ENCODE measurements at places on chromosomes 2 and 18.

- no peak for DNase-seq
Measured at GRCh38 chr2:169464466-169464865, 14.8 kb upstream of the BBS5 start.

GRCh38 chr2:42931818-42932195 is 139.4 kb upstream of the HAAO start:
- DNase-seq: no peak

- no peak for DNase-seq
Measured at GRCh38 chr18:44599412-44599811, 81.3 kb upstream of the SETBP1 start.

GRCh38 chr2:12168354-12168753 is 421.9 kb downstream of the LPIN1 start:
- DNase-seq: no peak

DNA sequence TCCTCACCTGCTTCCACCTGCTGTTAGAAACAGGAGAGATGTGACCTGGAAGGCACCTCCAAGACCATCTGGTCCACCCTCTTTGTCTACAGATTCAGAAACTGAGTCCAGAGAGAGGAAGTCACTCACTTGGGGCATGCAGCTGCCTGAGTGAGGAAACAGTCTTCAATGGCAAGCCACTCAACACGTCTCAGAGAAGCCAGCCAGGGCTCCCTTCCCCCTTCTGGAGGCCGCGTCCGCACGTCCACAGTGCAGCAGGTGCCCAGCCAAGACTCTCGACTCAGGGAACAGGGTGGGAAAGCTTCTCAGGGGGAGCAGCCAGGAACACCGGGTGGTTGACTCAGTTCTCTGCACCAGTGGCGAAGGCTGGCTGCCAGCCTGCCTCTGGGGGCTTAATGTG is 201.7 kb downstream of the BCL11A start:
- no peak for DNase-seq

DNA sequence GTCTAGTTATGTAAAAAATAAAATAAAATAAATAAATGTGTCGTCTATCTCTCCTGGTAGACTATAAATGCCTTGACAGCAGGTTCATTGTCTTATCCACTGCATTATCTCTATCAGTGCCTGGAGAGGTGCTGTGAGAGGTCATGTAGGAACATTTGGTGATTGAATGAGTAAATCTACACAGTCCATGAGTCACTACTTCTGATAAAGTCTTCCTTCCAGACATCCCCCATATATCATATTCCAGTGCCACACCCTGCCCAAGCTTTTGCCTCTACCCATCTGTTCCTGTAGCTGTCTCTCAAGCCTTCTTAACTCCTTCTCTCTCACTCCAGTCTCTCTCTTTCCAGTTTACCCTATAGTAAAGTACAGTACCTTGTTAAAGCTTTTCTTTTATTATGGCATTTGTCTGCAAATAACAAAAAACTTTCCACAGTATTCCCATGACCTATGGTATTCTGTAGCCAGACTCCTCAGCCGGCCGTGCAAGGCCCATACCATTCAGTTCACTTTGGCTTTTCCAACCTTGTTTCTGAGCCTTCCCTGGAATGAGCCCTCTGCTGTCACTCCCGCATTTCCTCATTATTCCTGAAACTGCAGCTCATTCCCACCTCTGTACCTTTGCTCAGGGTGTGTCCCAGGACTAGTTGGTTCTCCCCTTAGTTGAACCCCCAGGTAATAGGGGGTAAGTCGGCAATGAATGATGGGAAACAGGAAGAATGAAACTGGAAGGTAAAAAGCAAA is 37.5 kb downstream of the ANXA4 start:
- no peak for DNase-seq

DNA sequence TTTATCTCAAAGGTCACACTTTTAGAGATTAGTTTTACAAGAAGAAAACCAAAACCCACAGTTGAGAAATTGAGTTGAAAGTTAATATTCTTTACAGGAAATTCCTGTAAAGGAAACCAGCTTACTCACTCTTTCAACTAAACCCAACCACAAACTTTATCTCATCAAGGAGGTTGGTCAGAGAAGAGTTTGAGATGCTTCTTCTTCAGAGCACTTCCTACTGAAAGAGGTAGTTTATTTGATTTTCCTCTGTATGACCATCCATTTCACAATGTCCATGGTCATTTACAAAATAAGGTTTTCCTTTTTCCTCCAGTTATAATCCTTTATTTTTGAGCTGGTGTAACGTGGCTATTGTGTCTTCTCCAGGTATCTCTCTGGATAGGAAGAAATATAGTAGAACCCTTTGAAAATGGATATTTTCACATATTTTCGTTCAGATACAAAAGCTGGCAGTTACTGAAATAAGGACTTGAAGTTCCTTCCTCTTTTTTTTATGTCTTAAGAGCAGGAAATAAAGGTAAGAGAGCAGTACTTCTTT is 4.5 kb upstream of the IL18RAP start:
- DNase-seq: no peak

DNA sequence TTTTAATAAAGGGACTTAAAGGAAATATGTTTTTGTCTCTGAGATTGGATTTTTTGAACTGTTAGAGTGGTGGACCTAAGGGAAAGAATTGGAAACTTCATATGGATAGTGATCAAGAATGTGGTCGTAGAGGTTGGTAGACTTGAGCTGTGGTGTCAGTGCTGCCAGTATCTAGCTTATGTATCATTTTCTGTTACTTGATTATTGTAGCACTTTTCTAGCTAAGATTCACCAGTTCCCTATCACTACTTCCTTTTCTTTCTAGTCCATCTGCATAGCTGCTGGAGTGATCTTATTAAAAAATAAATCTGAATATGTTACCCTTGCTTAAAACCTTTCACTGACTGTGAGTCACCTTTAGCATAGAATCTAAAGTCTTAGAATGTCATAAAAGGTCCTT is 6.0 kb downstream of the ACVR2A start:
- DNase-seq: no peak
